ENCODE measurements at places on chromosomes 1 and 21.

- DNase-seq: no peak
These were observed 110.1 kb upstream of the LMO4 start for GRCh38 chr1:87218618-87219017.

GRCh38 chr21:42836767-42837301, 42.5 kb downstream of the WDR4 start:
- DNase-seq: no peak

- DNase-seq: no peak
These were observed 34.1 kb downstream of the UBASH3A start for GRCh38 chr21:42437786-42438185.

- DNase-seq: no peak
These were observed 196.7 kb upstream of the DAB1 start for GRCh38 chr1:57620605-57621004.

- DNase-seq: peak; percentile 93
These were observed 43.5 kb downstream of the ALPL start for GRCh38 chr1:21552715-21553114.

DNA sequence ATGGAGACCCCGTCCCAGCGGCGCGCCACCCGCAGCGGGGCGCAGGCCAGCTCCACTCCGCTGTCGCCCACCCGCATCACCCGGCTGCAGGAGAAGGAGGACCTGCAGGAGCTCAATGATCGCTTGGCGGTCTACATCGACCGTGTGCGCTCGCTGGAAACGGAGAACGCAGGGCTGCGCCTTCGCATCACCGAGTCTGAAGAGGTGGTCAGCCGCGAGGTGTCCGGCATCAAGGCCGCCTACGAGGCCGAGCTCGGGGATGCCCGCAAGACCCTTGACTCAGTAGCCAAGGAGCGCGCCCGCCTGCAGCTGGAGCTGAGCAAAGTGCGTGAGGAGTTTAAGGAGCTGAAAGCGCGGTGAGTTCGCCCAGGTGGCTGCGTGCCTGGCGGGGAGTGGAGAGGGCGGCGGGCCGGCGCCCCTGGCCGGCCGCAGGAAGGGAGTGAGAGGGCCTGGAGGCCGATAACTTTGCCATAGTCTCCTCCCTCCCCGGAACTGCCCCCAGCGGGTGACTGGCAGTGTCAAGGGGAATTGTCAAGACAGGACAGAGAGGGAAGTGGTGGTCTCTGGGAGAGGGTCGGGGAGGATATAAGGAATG, 505 bp downstream of the LMNA start:
- DNase-seq: no peak

DNA sequence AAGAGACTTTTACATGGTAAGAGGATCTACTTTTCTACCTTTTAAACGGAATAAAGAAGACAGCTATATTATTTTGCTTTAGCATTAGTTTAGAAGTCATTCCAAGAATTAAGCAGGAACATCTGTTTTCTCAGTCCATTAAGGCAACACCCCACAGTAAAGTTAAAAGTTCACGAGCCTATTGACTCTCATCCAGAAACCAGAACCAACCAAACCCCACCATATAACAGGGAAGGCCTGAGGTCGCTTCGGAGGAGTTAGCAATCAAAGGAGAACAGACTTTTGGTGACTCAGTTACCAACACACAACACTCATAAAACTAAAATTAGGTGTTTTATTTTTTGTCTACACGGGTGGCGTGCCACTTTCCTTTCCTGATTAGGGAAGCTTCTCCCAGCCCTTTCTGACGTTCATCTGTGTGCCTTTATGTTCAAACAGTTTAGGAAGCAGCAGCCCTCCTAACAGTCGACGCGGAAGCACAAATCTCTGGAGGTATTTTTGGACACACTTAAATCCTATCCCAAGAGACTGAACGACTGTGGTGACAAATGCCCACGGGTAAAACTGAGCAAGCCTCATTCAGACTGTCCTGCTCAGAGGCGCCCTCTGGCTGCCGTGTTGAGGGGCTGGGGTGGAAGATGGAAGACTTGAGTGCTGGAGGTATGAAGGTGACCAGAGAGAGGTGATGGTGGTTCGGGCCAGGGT, 8.6 kb upstream of the PLA2G2C start:
- DNase-seq: peak; percentile 61

DNA sequence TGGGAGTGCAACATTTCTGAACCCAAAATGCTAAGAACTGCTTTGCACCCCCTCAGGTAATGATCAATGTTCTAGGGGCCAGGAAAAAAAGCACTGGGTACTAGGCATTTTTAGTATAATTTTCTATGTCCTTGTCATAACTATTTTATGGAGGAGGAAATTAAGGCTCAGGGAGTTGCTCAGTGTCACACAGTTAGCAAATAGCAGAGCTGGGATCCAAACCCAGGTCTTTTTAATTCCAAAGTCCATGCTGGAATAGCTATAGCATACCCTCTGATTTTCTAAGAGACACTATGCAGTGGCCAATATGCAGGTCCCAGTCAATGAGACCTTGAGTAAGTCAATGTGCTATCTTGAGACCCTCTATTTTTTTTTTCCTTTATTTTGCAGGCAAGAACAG, 394.5 kb upstream of the USP24 start:
- DNase-seq: no peak

- peak; percentile 60 for DNase-seq
These were observed 18.7 kb upstream of the PTGFR start for GRCh38 chr1:78471890-78472620.

GRCh38 chr1:24022581-24023361, 42.6 kb upstream of the SRSF10 start:
- peak; percentile 82 for DNase-seq

DNA sequence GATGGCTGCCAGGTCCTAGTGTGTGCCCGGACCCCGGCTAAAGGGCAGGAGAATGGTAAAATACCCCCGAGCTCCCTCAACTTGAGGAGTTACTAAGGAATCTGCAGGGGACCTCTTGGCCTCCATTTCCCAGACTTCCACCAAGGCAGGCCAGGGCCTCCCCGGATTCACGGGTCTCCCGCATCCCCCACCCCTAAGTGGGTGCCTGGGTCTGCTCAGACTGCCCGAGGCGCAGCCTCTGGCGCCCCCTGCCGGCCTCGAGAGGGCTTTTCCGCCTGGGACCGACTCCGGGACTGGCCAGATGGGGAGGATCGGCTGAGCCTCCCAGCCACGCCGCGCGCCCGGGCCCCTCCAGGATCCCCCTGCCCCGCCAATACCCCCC, 1.7 kb downstream of the PLEKHG5 start:
- peak; percentile 77 for DNase-seq

DNA sequence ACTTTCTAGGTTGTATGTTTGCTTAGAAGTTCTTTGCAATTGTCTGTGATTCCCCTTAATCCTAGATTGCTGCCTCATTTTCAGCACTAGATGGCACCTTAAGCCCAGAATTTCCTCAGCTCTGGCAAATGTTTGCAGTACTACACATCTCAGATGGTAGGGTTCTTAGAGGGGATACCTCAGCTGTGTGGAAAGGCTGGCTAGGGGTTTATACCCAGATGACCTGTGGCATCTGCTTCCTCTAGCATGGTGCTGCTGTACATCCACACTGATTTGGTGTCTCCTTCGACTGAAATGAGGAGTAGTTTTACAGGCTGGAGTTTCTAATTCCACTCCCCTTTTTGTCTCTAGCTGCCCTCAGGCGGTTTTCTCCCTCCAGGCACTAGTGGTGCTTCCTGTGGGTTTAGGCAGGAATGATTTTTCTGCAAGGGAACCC, 23.5 kb downstream of the ASB17 start:
- peak; percentile 44 for DNase-seq

GRCh38 chr1:189939967-189940366, 537.7 kb downstream of the BRINP3 start:
- DNase-seq: no peak

GRCh38 chr21:46559291-46559983, 45.4 kb downstream of the S100B start:
- no peak for DNase-seq

GRCh38 chr1:76287917-76288316, 213.4 kb downstream of the ST6GALNAC3 start:
- DNase-seq: no peak

DNA sequence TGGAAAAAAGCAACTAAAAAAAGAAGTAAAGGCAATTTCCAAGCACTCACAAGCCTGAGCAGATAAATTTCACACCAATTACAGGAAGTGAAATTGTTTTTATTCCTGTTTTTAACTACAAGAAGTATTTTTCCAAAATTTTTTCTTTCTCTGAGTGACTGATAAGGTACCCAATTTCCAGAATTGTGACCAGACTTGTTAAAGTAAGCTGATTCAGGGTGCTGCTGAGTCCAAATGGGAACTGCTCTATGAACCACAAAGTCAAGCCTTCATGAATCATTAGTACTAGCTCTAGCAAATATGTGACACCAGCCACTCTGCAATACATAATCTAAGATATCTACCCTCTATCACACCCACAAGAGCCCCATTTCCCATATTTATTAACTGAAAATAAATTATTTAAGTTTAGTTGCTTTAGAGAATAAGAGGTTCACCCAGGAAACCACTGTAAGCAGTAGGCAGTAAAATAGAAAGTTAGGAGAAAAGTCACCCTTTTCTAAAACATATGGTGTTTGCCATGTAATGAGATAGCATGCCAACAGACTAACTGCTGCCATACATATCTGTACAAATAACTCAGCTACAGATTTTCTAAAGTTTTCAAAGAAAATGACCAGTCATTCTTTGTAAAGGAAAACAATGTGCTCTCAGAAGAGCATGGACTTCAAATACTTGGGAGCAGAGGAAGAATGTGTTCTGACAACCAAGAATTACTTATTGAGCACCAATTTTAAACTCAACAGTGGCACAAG, 43.1 kb upstream of the TNFSF18 start:
- no peak for DNase-seq

DNA sequence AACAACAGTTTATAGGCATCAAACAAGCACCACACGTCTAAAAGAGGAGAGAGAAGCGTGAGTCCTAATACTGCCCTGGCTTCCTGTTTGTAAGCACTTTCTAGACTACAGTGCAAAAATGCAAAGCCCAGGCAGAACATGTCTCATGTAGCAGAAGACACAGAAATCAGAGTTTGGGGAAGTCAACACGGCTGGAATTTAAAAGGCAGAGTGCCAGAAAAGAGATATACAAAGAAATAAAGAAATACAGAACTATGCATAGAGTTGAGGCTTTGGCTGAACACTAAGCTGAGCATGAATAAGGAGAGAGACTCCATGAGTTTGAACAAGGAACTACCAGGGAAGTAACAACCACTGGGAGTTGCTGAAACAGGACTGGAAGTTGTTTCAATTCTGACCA, 566.6 kb upstream of the NR5A2 start:
- DNase-seq: peak; percentile 41

DNA sequence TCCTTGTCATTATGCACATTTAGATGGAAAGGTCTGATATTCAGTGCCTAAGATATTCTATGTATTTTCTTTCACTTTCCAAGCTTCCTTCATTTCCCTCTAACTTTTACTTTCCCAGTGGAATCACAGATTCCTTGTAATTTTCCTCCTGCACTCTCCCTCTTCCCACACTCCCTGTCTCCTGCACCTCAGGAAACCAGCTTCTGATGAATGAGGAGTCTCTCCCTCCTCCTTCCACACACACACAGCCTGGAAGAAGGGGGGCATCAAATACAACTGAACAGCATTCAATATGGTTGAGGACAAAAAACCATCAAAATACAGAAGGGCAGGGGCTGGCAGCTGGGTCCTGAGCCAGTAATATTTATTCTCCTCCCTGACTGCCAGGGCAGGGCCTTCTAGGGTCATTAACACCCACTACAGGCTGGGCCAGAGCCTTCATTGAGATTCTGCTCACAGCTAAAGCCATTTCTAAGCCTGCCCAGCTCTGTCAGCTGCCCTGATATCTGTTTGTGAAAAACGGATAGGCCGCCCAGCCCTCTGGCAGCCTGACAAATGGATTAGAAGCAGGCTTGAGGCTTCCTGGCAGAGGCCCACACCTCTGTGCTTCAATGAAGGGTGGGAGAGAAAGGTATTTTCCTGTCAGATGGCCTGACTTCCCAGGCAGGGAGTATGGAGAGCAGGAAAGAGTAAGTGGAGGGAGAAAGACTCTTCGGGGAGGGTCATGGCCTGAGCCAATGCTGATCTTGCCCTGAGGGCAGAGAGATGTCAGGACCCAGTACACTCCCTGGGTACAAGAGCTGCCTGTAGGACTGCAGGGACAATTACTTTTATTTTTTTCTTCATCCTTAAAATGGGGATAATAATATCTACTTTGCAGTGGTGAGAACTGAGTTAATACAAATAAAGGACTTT, 138.9 kb upstream of the SPATA6 start:
- DNase-seq: no peak

GRCh38 chr1:37765916-37766664, 1.2 kb upstream of the EPHA10 start:
- DNase-seq: no peak

GRCh38 chr1:226738421-226738994, 574 bp downstream of the ITPKB start:
- DNase-seq: peak; percentile 41
